ENCODE measurements at places on chromosomes 2 and 18. TPM values are rescaled to one million over a fixed set of nuclear protein-coding genes. Genes with fewer than 3 reads are reported as not detected.

DNA sequence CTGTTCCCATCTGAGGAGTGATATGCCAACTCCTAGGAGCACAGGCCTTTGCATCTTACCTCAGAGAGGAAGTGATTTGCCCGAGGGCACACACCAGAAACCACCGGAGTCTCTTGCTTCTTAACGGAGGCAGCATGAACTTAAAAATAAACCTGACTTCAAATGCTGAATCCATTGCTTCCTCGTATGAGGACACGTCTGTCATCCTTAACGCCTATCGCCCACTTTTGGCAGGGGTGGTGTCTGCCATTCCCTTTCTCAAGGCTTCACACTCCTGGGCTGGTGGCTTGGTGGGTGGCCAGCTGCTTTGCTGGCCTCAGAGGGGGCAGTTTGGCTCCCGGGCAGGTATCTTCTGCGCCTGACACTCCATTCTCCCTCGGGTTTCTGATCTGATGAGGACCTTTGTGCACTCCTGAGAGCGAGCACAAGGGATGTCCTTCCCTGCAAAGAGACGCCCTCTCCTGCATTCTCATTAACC is 1.1 kb upstream of the PREB start:
- DNase-seq = no peak

DNA sequence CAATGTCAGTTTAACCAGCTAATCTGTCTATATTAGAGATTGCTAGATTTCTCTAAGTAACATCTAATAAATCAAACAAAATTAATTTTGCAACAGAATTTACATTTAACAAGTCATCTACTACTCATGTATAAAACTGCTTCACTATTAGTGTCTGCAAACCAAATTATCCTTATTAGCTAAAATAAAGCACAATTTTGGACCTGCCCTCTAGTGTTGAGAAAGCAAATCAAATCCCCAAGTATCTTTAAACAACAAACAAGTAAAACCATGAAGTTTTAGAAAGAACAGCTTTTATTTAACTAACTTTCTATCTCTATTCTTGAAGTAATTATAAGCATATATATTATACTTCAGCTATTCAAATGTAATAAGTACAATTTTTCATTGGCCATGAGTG is 113.1 kb upstream of the SP3 start:
- no peak for DNase-seq

DNA sequence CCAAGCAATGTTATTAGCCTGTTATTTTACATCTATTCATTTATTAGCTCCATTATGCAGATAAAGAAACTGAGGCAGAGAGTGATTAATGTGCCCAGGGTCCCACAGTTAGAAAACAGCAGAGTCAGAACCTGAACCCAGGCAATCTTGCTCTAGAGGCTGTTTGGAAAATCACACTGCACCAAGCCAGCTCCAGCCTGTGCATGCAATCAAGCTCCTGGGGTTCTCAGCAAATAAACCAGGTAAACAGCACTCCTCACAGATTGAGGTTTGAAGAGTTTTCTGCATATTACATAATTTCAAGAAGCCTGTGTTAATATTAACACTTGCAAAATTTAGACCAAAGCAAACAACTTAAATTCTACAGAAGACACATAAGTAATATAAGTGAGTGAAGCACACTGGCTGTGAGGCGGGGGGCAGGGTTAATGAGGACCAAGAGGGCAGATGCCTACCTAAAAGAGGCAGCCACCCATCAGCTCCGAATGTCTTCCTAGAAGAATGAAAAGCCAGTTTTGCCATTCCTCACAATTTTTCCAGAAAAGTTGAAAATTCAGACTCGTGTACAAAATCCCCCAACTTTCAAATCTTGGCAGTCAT is 35.4 kb downstream of the CACNB4 start:
- DNase-seq = no peak

The HOXD13 gene
- not detected for total RNA-seq

The PFN4 gene
- 0.93 TPM for total RNA-seq
